Midbrain (tissue), 1 donor: ENCODE measurements at places on chromosomes 4 and X.

- DNase-seq, result no peak
Measured at GRCh38 chrX:1322393-1322792, 14.2 kb upstream of the IL3RA start.

GRCh38 chr4:137509855-137510282 is 22.4 kb downstream of the PCDH18 start:
- no peak for DNase-seq

DNA sequence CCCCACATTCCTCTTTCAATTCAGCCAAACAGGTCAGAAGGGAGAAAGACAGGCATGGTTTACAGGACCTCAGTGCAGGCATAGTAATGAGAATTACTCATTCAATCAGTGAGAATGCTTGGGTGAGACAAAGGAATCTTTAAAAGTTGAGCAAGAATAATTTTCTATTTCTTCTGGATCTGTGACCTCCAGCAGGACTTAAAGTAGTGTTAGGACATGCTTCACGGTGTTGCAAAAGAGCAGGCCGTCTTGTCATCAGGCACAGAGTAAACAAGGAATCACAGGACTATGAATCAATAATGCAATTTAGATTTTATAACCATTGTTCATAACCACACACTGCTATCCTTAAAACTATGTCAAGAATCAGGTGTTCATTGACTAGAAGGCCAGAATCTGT is 130.6 kb upstream of the GLRA2 start:
- no peak for DNase-seq

DNA sequence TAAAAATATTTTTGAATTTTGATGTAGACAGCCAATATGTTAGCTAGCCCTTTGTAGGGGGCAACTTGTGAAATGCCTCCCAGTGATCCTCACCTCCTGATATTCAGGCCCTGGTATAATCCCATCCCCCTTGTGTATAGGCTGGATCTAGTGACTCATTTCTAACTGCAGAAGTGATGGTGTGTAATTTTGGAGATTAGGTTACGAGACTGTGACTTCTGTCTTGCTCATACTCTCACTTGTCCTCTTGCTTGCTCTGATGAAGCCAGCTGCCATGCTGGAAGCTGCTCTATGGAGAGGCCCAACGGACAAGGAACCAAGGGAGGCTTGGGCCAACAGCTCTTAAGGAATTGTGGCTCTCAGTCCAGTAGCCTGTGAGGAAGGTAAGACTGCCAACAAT is 61.7 kb downstream of the GPR82 start:
- DNase-seq, result no peak

DNA sequence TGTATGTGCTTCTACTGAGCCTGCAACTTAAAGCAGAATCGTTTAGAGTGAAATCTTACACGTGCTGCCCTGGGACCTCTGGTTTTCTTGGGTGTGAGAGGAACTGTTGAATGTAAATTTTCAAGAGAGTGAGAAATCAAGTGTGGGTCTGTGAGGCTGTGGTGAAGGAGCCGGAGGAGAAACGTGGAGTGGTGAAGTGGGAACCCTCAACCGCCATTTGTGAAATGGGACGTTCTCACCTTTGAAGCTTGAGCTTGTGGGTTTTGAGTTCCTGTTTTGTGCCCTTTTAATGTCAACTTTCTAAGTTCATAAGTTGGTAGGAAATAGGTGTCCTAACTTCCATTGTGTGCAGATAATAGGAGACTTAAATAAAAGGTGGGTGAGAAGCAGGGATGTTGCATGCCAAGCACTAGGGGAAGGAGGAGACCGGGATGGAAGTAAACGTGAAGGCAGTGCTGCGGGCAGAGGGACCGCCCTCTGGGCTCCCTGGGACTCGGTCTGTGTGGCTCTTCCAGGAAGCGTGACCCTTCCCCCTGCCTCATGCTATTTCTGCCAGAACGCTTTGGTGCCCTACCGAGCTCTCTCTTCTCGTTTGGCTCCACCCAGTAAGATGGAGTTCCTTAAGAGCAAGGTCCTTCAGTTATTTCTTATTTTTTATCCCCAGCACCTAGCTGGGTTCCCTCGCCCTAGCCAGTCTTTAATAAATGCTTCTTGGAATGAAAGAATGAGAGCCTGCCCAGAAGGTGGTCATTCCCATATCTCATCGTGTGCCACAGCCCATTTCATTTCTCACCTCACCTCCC is 56.0 kb downstream of the TMEM131L start:
- DNase-seq, result no peak

DNA sequence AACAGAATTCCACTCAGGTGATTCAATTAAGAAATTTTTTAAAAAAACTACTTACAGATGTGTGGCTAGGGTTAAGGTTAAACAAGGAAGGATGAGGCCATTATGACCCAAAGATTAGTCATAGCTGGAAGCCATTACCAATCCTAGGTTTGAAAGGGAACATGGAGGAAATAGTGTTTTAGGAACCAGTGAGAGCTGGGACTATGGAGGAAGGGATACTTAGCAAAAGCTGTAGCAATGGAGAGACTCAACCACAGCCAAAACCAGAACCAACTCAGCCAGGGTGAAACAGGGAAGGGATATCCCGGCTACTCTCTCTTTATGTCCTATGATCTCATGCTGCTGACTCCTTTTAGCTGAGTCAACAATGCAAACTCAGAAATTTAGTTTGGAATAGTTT is 148.6 kb upstream of the CNKSR2 start:
- DNase-seq, result no peak

DNA sequence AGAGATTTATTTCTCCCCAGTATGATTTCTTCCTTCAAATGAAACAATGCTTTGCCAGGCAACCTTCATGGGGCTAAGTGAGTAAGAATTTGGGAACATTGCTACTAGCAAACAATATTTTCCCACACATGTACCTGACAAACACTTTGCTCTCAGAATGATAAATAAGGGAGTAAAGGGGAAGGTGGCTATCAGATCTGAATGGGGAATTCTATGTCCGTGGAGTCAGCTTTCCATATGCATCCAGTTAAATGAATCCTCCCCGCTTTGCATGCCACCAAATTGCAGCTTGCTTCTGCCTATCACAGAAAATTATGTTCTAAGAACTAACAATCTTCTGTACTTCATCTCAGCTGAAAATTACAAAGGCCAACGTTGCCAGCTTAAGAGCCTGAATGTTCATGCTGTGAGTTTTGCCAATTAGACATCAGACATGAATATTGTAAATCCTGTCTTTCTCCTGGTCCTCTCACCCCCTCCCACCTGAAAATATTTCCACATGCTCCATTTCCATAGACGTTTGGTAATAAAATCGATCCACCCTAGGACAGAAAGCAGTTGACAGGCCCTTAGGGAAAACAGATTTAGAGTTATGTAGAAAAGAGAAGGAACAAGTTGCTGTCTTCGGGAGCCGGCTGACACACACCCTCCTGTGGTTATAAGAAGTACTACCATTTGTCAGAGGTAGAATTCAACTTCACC is 6.3 kb downstream of the MEPE start:
- DNase-seq, result peak; percentile 59

DNA sequence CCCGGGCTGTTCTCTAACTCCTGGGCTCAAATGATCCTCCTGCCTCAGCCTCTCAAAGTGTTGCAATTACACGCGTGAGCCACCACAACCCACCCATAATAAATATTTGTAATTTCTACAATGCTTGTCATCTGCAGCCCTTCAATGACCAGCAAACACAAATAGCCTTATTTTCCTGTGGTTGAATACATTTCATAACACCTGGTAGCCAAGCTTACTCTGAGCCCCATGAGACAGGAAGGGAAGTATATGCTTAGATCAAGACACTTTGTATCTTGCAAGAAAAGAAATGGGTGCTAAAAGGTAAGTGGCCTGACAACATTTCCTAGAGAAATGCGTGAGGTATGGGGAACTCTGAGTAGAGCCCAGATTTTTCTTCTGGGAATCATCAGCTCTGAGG is 56.9 kb upstream of the PDGFRA start:
- DNase-seq, result no peak

DNA sequence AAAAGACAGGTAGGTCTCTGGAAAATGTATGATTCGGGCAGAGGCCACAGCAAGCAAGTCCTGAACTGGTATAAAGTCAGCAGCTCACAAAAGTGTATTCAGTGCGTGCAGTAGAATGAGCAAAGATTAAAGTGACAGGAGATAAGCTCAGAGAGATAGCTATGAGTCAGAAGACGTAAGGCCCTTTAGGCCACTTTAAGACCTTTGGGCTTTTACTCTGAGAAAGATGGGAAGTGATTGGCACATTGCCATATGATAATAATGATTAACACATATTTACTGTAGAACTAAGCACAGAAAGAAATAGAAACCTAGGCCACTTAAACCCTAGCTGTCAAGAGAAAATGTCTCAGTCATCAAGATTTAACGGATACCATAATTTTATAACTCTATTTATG is 51.7 kb downstream of the TBCK start:
- DNase-seq, result no peak

DNA sequence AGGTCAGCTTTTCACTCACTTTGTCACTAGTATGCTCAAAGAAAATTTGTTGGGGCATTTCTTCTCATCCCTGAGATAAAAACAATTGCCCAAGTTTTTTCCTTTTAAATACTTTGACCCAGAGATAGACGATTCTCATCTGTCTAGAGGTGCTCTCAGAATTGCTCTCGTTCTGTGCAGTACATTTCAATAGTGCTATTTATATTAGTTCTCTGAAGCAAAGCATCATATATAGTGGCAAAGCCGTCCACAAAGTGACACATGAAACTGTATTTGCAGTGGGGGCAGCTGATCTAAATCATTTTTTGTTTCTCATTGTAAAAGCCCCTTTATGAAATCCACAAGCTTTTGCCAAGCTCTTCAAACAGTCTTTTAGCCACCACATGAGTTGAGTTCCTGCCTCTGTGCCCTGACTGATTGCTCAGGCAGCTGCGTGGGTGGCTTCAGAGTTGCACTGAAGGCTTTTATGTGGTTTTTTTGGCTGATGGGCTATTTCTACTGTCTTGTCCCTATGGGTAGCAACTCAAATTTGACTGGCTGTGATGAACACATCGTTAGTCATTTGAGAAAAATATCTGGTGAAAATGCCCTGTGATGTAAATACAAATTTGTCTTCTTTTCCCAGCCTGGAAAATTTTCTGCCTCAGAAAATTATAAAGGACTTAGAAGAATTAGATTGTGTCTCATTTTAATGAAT is 119.1 kb upstream of the OTUD4 start:
- DNase-seq, result no peak

DNA sequence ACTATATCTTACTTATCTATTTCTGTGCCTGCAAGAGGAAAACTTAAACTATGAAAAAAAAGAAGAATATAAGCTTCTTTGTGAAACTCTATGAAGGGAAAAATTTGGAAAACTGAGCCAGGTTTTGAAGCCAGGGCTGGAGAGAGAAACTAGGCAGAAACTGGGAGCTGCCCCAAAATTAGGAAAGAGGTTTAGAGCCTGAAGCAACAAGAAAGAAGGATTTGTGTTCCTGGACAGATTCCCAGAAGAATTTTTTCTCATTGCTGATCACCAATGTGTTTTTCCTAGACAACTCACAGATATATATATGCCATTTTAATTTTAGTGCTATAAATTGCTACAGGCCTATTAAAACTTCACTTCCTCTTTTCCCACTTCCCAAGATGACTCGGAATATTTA is 245.0 kb upstream of the GEMIN8 start:
- DNase-seq, result peak; percentile 15

GRCh38 chr4:19592391-19592790 is 659.3 kb upstream of the SLIT2 start:
- no peak for DNase-seq

DNA sequence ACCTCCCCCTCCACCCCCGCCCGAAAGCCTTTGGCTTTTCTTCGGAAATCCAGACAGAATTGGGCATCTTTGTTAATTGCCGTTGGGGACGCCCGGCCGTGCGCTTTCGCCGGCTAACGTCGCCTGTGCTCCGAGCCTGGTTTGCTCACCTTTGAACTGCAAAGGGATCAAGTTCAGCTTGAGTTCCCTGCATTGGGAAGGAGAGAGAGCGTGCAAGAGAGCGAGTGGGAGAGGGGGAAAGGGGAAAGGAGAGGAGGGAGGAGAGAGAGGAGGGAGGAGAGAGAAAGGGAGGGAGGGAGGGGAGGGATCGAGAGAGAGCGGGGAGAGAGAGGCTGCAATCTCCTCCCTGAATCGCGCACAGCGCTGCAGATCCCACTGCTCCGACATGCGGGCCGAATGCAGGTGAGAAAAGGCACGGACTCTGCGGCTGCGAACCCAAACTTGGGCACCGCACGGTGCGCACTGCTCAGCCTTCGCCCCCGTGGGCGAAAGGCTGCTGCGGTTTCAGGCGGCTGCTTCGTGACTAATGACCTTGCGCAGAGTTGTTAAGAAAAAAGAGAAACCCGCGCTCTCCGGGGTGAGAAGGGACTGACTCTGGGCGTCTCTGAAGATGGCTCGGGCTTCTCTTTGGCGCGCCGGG is at the start of gene PCDH7:
TSS of gene PCDH7 (plus strand) at position 349 of the 640 bp plus-strand sequence. CDS start 1,054 bp downstream, outside the sequence.
- peak; percentile 61 for DNase-seq

DNA sequence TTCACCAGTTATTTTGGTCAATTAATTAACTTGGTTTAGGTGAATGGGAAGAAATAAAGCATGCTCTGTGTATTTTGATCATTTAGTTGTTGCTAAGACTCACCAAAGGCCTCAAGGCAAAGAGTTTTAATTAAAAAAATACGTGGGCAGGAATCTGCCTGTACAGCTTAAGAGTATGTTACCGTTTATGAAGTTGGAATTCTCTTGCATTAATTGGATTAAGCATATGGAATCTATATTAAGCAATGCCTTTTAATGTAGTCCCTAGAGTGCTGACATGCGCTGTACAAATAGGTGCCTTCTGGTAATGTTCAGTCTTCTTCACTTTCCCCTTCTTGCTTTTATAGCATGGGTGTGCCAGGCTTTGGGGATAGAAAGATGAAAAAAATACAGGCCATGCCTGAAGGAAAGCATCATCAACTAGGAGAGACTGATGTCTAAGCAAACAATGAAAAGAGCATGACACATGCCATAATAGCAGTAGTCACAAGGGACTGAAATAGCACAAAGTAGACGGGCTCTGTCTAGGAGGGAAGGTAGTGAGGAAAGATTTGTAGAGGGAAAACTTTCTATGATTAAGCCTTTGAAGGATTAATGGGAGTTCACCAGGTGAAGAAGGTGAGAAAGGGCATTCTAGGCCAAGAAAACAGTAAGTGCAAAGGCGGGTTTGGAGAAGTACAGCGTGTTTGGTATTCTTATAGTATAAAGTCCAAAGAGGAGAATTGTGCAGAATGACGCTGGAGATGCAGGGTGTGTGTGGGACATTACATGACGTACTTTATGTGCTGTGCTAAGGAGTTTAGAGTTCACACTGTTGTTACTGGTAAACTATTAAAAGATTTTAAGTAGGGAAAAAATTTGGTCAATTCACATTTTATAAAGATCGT is 226.1 kb upstream of the ANXA3 start:
- no peak for DNase-seq

GRCh38 chrX:51496501-51497291 is at the start of gene NUDT11:
TSS of gene NUDT11 (minus strand) at chrX:51496592. CDS start at chrX:51496444, 148 bp downstream.
- DNase-seq, result peak; percentile 37

DNA sequence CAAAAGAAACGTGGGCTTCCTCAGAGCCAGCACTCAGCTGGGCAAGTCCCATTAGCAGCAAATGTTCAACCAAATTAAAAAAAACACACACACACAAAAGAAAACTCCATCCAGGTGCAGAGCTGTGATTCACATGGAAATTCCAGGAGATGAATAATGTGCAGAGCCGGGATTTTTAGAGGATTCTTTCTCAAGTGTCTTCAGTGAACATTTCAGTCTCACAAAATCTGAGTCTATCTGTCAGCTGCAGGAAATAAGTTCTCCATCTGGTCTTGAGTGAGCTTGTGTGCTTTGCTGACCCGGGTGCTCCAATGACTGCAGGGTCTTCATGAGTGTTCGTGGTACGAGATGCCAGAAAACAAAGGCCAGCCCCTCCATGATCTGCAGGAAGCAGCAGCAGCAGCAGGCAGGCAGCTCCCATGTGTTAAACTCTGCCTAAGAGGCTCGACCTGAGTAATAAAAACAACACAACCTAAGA is 44.3 kb downstream of the RASGEF1B start:
- DNase-seq, result no peak

- no peak for DNase-seq
Measured at GRCh38 chr4:111208970-111209369, 586.1 kb upstream of the PITX2 start.
